ENCODE measurements at places on chromosomes 2 and 18.

GRCh38 chr2:181484851-181485637 is 27.9 kb downstream of the ITGA4 start:
- DNase-seq = no peak

DNA sequence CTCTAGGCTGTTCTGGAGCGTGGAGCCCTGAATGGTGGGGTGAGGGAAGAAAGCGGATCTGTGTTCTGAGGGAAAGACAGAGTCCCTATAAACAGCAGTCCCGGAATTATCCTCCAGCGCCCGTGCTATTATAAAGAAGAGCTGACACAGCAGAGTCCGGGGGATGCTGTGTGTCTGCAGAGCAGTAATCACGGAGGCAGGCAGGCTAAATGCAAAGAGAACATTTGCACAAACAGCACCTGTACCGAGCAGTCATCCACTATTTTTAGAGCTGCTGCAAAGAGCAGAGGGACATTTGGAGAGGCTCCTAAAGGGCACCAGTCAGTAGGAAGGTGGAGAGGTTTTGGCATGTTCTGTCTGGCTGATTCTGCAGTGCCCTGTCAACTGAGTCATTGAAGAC is 293.8 kb upstream of the SLC14A2 start:
- no peak for DNase-seq

DNA sequence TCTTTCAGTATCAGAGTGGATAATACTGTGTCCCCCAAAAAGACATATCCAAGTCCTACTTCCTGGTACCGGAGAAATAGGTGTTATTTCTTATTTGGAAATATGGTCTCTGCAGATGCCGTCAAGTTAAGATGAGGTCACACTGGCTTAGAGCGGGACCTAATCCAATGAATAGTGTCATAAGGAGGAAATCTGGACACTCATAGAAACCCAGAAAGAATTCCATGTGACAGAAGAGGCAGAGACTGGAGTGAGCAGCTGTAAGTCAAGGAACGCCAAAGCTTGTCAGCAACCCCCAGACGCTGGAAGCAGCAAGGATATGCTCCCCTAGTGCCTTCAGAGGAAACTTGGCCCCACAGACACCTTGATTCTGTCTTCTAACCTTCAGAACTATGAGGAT is 69.8 kb downstream of the CCBE1 start:
- no peak for DNase-seq

DNA sequence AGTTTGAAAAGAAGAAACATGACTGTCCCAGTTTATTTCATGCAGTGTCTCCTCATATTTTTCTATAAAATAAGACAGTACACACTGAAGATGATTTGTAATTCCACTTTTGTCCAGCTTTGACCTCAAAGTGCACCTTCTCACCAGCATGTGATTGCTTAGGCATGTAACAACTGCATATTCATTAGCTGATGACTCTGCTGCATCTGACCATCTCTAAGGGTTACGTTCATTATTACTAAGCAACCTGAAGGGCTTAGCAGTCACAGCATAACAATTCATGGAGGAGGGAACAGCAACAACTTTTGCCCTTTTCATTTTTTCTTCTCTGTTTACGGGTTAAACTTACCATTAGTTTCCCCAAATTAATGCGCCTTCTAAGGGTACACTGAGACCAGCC is 330.6 kb upstream of the PIK3C3 start:
- DNase-seq = peak; percentile 62

DNA sequence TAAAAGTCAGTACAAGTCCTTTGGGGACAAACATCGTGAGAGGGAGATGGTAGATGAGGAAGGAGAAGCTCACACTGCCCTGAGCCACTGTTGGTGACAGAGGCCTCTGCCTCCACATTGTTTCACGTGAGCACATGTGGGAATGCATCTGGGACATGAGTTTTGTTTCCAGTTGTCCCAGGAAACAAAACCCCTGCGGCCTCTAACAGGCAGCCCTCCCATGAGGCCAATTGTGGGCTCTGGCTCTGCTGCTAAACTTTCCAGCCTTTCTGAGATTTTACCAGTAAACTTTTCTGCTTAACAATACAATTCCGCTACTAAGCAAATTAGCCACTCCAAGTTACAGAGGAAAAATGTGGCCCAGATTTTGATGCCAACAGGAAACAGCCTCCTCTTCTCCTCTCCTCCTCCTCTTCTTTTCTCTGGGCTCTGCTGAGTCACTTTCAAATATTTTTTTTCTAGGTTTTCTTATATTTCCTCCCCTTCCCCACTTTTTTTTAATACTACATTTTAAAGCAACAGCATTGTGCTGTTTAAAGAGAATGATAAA is 23.4 kb upstream of the LRRC30 start:
- DNase-seq = no peak

- peak; percentile 72 for DNase-seq
These were observed 96.0 kb downstream of the CDH2 start for GRCh38 chr18:28080876-28081300.

DNA sequence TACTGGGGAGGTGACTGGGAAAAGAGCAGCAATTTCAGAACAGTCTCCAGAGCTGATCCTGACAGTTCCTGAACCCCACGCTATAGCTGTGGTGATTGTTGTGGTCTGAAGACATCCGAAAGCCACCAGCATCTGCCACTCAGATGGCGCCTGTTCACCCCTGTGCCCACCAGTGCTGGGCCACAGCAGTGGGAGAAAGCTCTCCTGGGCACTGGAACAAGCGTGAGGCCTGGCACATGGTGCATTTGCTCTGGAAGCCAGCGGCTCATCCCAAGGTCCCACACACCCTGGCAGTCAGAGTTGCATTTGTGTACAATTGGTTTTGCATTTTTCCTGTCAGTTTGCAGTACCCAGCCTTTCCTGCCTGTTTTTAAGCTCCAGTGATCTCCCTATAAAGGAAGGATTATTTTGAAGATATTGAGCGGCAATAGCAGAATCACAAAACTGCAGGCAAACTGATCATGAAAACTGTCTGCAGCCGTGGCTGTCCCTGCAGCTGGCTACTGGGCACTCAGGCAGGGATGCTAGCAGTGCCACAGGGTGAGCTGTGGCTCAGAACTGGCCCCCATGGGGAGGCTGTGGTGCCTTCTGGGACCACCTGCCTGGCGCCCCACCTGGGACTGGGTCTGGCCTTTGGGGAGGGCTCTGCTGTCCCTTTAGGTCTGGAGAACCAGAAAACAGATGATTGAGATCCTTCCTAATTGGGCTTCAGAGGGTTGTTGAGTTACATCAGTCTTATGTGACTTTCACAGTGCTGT is 30.1 kb downstream of the IMPA2 start:
- no peak for DNase-seq

GRCh38 chr18:9106800-9107584 is 4.5 kb downstream of the NDUFV2 start:
- no peak for DNase-seq

- DNase-seq = peak; percentile 95
These were observed 165.2 kb upstream of the KLF7 start for GRCh38 chr2:207330912-207331311.

GRCh38 chr2:148021886-148022285 is 995 bp downstream of the MBD5 start:
- DNase-seq = no peak

- DNase-seq = peak; percentile 65
These were observed 457.9 kb downstream of the PIK3C3 start for GRCh38 chr18:42412896-42413295.

- no peak for DNase-seq
These were observed 2.4 kb downstream of the MRPL44 start for GRCh38 chr2:223959688-223960087.

DNA sequence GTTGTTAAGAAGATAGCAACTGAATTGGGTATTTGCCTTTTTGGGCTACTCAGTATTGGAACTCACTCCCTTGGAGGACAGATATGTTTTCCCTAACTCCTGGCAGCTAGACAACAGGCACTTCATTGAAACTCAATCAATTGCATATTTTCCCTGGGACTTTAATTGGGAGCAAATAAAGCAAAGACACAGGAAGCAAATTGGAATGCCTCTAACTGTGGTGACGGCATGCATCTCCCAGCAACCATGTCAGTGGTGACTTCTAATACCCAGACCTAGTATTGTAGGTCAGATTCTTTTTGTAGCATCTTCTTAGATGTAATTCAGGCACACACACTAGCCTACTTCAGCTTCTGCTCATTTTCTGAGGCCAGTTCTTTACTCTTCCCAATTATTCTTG is 164.2 kb upstream of the SETBP1 start:
- no peak for DNase-seq

DNA sequence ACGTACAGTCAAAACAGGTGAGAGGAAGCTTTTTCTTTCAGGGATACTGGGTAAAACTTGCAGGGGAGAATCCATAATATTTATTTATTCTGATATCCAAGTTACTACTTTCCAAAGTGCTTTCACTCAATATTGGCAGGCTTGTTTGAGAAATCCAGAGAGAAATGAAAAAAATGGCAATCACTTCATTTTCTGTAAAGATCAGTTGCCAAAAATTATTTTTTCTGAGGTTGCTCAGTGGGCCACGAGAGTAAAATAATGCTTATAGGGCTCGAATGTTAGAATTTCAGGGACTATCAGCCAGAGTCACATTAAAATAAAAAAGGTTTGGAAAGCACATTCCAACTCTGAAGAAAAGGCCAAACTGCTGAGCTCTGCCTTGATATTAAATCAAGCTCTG is 324.6 kb upstream of the RND3 start:
- no peak for DNase-seq

DNA sequence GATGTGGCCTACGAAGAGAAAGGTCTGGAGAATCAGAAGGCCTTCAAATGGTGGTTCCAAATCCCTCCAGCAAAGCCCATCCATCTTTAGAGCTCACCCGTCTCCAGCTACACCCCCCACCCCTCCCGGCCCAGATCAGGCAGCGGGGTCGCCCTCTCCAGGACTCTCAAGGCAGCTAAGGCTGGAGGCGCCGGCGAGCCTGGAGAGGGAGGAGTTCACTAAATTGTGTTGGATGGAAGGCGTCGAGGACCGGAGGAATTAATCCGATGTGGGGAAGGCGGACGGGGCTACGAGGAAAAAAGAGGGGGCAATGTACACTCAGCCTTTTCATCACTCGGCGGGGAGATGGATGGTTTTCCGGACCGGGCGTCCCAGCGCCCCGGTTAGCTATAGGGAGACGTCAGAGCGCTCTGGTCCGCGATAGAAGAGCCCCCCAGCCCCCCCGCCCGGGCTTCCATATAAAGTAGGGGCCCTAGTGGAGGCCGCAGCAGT is at the start of gene GRP:
Gene GRP (plus strand): TSS at position 487 of the 492 bp plus-strand sequence. CDS start 108 bp downstream, outside the sequence.
- DNase-seq = no peak

DNA sequence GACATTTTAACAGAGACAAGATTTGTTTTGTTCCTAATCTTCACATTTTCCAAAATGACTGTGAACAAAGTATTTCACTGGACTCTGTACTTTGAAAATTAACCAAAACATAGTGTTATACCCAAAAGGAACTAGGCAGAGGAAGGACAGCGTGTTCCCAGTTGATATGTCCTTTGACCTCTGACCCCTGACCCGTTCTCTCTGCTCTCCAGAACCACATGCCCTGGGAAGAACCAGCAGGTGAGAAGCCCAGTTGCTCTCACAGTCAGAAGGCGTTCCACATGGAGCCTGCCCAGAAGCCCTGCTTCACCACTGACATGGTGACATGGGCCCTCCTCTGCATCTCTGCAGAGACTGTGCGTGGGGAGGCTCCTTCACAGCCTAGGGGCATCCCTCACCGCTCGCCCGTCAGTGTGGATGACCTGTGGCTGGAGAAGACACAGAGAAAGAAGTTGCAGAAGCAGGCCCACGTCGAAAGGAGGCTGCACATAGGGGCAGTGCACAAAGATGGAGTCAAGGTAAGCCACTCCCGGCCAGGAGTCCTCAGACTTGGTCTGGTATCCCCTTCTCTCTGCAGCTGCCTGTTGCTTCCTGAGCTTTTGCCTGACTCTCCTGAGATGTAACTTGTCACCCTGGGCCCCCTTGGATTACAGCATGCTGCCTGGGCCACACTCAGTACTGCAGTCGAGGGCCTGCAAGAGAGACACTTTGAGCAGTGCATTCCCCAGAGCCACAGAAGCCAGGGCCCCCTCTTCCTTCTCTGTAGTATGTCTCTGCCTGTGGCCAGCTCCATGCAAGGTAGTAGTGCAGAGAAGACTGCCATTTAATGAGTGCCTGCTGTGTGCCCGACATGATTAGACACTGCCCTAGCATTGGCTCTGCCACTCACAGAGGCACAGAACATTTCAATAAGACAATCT is 94.3 kb downstream of the ARHGEF4 start:
- DNase-seq = no peak

DNA sequence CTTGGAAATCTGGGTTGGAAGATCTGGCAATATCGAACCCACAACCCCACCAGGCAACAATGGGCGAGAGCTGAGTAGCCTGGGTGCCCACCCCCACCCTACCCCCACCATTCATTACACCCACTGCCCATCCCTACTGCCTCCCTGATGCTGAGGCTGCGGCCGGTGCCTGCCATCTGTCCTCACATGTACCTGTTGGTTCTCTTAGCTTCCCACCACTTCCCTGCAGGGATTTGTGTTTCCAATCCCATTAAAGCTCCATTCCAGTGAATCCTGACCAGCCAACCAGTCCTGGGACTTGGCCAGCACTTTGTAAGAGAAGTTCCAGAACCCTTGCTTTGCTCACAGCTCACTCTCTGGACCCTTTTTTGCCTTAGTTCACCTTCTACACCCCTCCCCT is 163.0 kb upstream of the SH3BP4 start:
- DNase-seq = no peak

- DNase-seq = peak; percentile 18
These were observed 985 bp downstream of the ILKAP start for GRCh38 chr2:238202326-238203093.

DNA sequence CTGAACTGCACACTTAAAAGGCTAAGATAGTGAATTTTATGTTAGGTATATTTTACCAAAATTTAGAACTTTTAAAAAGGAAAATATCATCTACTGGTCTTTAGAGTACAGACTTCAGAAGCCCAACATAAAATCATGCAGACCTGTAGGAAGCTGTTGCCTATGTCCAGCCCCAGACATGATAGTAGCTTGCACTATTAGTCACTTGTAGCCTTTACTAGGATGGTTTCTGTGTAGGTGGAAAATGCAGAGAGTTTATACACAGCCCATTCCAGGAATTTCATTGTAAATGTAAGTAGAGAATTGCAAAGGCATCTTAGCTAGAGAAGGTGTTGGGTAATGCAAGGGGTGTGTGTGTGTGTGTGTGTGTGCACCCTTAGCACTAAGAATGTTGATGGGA is 640.2 kb downstream of the RNF144A start:
- no peak for DNase-seq

GRCh38 chr2:65429786-65430602 is 2.4 kb downstream of the SPRED2 start:
- DNase-seq = no peak

- peak; percentile 89 for DNase-seq
These were observed 69.9 kb downstream of the SH3BP4 start for GRCh38 chr2:235021752-235022151.

GRCh38 chr2:142880279-142880678 is 2.8 kb downstream of the KYNU start:
- DNase-seq = peak; percentile 82

GRCh38 chr18:62420151-62420512 is 95.0 kb downstream of the TNFRSF11A start:
- DNase-seq = peak; percentile 60

All from astrocyte (in vitro differentiated cells and primary cell).